ENCODE measurements at places on chromosomes 13 and 19.

GRCh38 chr19:3457528-3458228 is 22.6 kb downstream of the SMIM24 start:
- H3K27ac ChIP-seq, result no peak overlapping the region
- peak overlapping the region; percentile 25 for H3K4me3 ChIP-seq
- H3K4me1 ChIP-seq, result peaks cover 7% of the 10 kb centered on the region
- no peak for DNase-seq
- peaks cover 26% of the 10 kb centered on the region for H3K27me3 ChIP-seq
- H3K36me3 ChIP-seq, result peaks cover 2% of the 10 kb centered on the region

GRCh38 chr13:99911069-99911964 is 60.2 kb downstream of the ZIC5 start:
- no peaks in the 10 kb centered on the region for H3K36me3 ChIP-seq
- no peak for DNase-seq
- peaks cover 6% of the 10 kb centered on the region for H3K4me1 ChIP-seq
- H3K27ac ChIP-seq, result no peak overlapping the region
- peaks cover 39% of the 10 kb centered on the region for H3K27me3 ChIP-seq

GRCh38 chr19:17948514-17948900 is 15.7 kb downstream of the CCDC124 start:
- H3K27ac ChIP-seq, result peak overlapping the region; percentile 95
- peaks cover 15% of the 10 kb centered on the region for H3K4me1 ChIP-seq
- peak overlapping the region; percentile 88 for H3K4me3 ChIP-seq
- H3K27me3 ChIP-seq, result peaks cover 28% of the 10 kb centered on the region
- no peak for DNase-seq

GRCh38 chr13:29619995-29620394 is 24.5 kb upstream of the SLC7A1 start:
- DNase-seq, result no peak
- no peaks in the 10 kb centered on the region for H3K4me1 ChIP-seq
- no peak overlapping the region for H3K4me3 ChIP-seq
- H3K36me3 ChIP-seq, result no peaks in the 10 kb centered on the region

DNA sequence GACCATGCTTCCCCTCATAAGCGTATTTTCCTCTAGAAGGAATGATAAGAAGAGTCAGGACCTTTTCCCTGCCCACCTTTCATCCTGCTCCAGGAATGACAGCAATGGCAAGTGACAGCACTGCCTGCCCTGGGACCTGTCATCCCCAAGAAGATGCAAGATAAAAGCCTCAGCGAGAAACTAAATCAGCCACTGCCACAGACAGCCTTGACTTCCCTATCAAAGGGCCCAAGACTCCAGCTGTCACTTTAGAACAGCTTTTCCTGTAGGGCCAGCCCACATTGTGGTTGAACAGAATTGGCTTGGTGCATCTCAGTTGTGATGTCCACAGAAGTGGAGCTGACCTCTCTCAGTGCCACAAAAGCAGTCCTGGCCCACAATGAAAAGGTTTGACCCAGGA is 1.1 kb downstream of the RAB8A start:
- DNase-seq, result no peak
- peak overlapping the region; percentile 99 for H3K4me3 ChIP-seq
- H3K27ac ChIP-seq, result peak overlapping the region; percentile 98
- no peaks in the 10 kb centered on the region for H3K27me3 ChIP-seq

DNA sequence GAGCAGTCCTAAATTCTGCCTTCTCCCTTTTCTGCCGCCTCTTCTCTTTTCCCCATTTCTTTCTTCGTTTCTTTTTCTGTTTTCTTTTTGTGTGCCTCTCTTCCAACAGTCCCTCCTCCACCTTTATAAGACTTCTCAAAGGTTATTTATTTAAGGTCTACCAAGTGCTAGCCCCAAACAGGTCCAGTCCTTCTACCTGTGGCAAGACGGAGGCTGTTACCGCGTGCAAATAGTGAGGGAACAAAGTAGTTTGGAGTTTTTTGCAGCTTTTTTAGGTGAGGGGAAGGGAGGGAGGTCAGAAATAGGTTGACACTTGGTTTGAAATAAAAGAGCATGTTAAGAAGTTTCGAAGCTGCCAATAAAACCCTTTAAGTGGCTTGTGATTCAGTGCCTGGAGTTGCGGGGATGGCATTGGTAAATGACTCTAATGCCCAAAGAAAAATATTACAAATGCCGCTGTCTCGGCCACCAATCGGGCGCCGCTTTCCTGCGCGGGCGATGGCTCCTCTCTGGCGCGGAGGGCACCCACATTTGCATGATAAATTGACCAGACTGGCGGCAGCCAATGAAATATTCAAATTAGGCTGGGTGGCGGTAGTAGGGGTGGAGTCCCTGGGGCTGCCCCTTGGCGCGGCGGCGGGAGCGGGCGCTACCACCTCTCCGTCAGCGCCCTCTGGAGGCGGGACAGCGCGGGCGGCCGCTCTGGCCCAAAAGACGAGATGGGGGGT is 7.5 kb upstream of the TSHZ3 start:
- H3K36me3 ChIP-seq, result no peaks in the 10 kb centered on the region
- no peak for DNase-seq
- no peak overlapping the region for H3K27ac ChIP-seq
- peaks cover 97% of the 10 kb centered on the region for H3K27me3 ChIP-seq
- peaks cover 36% of the 10 kb centered on the region for H3K4me1 ChIP-seq

GRCh38 chr19:10761443-10762250 is 43.8 kb downstream of the DNM2 start:
- H3K27me3 ChIP-seq, result no peaks in the 10 kb centered on the region
- no peak overlapping the region for H3K4me3 ChIP-seq
- H3K4me1 ChIP-seq, result peaks cover 16% of the 10 kb centered on the region
- H3K27ac ChIP-seq, result peak overlapping the region; percentile 93

DNA sequence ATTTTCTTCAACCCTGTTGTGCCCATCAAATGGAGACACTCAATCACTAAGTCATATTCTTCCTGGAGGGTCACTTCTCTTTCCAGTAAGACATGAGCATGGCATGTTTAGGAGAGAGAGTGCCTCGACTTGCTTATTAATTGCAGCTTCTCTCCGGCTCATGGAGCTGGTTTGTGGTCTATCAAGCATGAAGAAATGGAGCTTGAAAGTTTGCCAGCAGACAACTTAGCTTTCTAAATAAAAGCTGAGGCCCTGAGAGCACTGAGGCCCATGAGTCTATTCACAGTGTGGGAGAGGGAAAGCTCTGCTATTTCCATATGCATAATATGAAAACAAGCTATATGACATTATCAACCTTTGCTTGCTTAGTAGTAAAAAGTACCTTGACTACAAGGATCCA is 378.5 kb downstream of the FGF9 start:
- no peak overlapping the region for H3K4me3 ChIP-seq
- no peaks in the 10 kb centered on the region for H3K36me3 ChIP-seq
- H3K4me1 ChIP-seq, result no peaks in the 10 kb centered on the region
- H3K27me3 ChIP-seq, result no peaks in the 10 kb centered on the region
- H3K27ac ChIP-seq, result no peak overlapping the region
- no peak for DNase-seq

GRCh38 chr13:78569029-78569428 is 34.3 kb downstream of the POU4F1 start:
- no peak overlapping the region for H3K4me3 ChIP-seq
- H3K4me1 ChIP-seq, result no peaks in the 10 kb centered on the region
- H3K27me3 ChIP-seq, result peaks cover 3% of the 10 kb centered on the region

DNA sequence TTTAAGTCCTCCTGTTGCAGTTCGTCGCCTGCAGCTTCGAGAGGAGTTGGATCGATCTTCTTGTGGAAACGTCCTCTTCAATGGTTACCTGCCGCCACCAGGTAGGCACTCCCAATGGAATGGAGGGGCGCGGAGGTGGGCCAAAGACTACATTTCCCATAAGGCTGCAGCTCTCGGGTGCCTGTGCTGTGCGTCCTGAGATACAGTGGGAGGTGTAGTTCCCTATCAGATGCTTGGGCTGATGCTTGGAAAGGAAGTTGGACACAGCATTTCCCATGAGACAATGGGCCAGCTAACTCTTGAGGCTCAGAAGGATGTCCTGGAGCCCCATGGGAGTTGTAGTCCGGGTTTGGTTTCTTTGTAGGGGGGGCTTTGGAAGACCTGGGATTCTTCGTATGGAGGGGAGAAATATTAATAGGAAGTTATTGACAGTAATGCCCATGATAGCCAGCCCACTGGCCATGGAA is 1.8 kb downstream of the SHKBP1 start:
- H3K27me3 ChIP-seq, result no peaks in the 10 kb centered on the region
- no peak overlapping the region for H3K27ac ChIP-seq
- DNase-seq, result no peak
- H3K36me3 ChIP-seq, result peaks cover 4% of the 10 kb centered on the region

GRCh38 chr19:41426952-41427646 is at the start of gene B3GNT8:
TSS of gene B3GNT8 (minus strand) at chr19:41427374. CDS start at chr19:41426778, 596 bp downstream.
- H3K4me3 ChIP-seq, result peak within 1 kb of the TSS; percentile 87
- H3K27ac ChIP-seq, result peak within 1 kb of the TSS; percentile 92
- no peaks in the 10 kb centered on the region for H3K27me3 ChIP-seq
- peaks cover 1% of the 10 kb centered on the region for H3K36me3 ChIP-seq
- DNase-seq, result peak; percentile 84

DNA sequence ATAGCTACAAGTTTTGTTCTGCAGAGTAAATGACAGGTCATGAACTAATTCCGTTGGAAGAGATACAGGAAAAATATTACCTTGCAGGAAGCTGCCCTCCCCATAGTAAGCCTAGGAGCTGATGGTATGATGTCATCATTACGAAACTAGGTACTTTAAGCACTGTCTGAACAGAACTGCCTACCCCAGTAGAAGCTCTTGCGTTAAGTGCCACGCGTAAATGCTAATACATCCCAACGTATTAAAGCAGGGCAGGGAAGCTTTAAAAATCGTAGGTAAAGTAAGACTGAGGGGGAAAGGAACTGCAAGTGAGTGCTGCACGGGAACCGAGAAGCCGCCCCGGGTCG is 572 bp downstream of the UGGT2 start:
- peak overlapping the region; percentile 98 for H3K4me3 ChIP-seq
- H3K27me3 ChIP-seq, result no peaks in the 10 kb centered on the region
- peaks cover 12% of the 10 kb centered on the region for H3K36me3 ChIP-seq
- peak overlapping the region; percentile 91 for H3K27ac ChIP-seq

- H3K27ac ChIP-seq, result no peak overlapping the region
- H3K27me3 ChIP-seq, result no peaks in the 10 kb centered on the region
- H3K4me1 ChIP-seq, result peaks cover 4% of the 10 kb centered on the region
- no peak for DNase-seq
- H3K4me3 ChIP-seq, result no peak overlapping the region
Observed at GRCh38 chr13:95784900-95785290, 108.0 kb downstream of the DNAJC3 start.

DNA sequence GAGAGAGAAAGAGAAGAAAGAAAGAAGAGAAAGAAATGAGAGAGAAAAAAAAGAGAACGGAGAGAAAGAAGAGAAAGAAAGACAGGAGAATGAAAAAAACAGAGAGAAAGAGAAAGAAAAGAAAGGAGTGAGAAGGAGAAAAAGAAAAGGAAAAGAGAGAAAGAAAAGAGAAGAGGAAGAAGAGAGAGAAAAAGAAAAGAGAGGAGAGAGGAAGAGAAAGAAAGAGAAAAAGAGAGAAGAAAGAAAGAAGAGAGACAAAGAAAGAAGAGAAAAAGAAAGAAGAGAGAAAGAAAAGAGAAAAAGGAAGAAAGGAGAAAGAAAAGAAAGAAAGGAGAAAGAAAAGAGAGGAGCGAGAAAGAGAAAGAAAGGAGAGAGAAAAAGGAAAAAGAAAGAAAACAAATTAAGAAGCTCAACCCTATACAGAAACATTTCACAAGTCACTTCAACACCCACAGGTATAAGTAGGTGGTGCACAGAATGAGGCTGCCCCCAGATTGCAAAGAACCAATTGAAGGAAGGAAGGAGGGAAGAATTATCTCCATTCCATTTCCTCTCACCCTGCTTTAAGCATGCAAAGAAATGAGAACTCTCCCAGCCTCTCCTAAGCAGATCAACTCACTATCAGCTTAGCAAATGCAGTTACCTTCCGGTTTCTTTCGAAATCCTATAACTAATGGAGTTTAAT is 98.8 kb upstream of the CACNA1A start:
- DNase-seq, result no peak
- H3K27me3 ChIP-seq, result peaks cover 17% of the 10 kb centered on the region
- H3K4me1 ChIP-seq, result peaks cover 2% of the 10 kb centered on the region
- H3K4me3 ChIP-seq, result no peak overlapping the region

DNA sequence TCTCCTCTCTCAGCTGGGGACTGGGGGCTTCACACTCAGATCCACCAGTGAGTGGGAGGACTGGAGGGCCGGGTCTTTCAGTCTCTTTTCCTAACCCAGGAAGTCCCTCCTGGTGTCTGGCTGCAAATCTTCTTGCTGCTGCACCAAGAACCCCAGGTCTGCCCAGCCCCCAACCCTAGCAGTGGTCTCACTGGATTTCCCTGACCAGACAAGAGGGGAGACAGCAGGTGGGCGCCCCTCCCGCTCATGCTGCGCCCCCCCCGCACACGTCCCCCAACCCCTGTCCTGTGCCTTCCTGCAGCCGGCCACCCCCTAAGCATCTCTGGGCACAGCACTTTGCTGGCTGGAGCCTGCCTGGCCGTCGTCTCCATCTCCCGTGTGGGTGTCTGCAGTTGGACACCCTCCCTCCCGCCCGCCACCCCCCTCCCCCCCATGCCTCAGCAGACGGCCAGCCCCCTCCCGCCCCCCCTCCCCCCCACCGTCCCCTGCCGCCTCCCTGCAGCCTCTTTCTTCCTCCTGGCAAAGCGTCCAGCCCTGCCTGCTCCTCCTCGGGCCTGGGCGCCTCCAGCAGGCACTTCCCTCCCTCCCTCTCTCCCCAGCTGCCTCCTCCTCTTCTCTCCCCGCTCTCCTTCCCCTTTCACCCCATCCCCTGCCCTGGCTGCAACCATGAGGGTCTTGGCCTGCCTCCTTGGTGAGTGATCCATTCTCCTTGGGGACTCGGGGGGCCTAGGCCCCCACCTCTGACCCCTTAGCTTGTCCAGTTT is at the start of gene SSC5D:
Gene SSC5D, plus strand, starts transcription at position 513 of the 764 bp plus-strand sequence. Its CDS starts 154 bp downstream, at position 667.
- no peaks in the 10 kb centered on the region for H3K36me3 ChIP-seq
- peak within 1 kb of the TSS; percentile 90 for H3K27ac ChIP-seq

GRCh38 chr13:100115693-100116254 is 26.9 kb downstream of the PCCA start:
- no peak overlapping the region for H3K4me3 ChIP-seq
- no peak for DNase-seq
- no peaks in the 10 kb centered on the region for H3K27me3 ChIP-seq

- H3K27me3 ChIP-seq, result no peaks in the 10 kb centered on the region
- H3K4me3 ChIP-seq, result no peak overlapping the region
- H3K27ac ChIP-seq, result peak overlapping the region; percentile 79
- peaks cover 46% of the 10 kb centered on the region for H3K36me3 ChIP-seq
- DNase-seq, result no peak
- H3K4me1 ChIP-seq, result peaks cover 54% of the 10 kb centered on the region
Observed at GRCh38 chr13:45333977-45334922, 6.7 kb downstream of the TPT1 start.

- no peaks in the 10 kb centered on the region for H3K36me3 ChIP-seq
- no peak overlapping the region for H3K27ac ChIP-seq
- H3K4me3 ChIP-seq, result peak overlapping the region; percentile 99
- DNase-seq, result no peak
- peaks cover 3% of the 10 kb centered on the region for H3K27me3 ChIP-seq
Observed at GRCh38 chr13:93225610-93226009, 997 bp upstream of the GPC6 start.

GRCh38 chr19:4957981-4958380 is 10.9 kb upstream of the KDM4B start:
- no peaks in the 10 kb centered on the region for H3K27me3 ChIP-seq
- peaks cover 3% of the 10 kb centered on the region for H3K36me3 ChIP-seq
- H3K27ac ChIP-seq, result no peak overlapping the region
- H3K4me3 ChIP-seq, result no peak overlapping the region
- no peak for DNase-seq
- no peaks in the 10 kb centered on the region for H3K4me1 ChIP-seq

GRCh38 chr13:41200126-41200525 is 5.8 kb upstream of the KBTBD7 start:
- H3K36me3 ChIP-seq, result no peaks in the 10 kb centered on the region
- no peaks in the 10 kb centered on the region for H3K27me3 ChIP-seq
- no peak for DNase-seq
- H3K27ac ChIP-seq, result no peak overlapping the region
